ENCODE measurements at places on chromosomes 11 and 22. TPM values are rescaled to one million over a fixed set of nuclear protein-coding genes. Genes with fewer than 3 reads are reported as not detected.

DNA sequence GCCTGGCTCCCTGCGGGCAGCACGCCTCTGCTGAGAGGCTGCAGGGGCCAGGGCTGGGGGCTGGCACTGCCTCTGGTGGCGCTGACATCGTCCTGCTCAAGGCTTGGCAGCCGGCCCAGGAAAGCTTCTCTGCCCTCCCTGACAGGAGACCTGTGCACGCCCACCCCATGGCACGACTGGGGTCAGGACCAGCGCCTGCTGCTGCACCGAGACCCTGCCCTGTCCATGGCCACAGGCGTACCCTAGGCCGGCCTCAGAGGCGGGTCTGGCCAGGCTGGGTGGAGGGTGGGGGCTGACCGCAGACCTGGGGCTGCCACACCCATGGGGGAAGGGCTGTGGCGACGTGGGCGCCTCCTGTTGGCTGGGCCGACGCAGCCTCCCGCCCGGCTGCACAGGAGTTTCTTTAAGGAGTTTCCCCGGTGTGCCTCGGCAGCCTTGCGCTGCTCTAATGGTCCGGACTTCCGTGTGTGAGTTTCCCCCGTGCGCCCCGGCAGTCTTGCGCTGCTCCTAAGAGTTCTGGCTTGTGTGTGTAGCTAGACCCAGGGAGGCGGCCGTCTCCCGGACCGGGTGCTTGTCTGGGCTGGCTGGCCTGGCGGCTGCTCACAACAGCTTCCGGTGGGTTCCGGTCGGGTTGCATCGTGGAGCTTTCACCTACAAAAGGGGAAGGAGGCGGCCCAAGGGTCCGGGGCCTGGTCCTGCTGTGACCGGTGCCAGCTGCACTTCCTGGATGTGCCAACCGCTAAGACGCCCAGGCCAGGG lies 4.6 kb downstream of the TRABD start:
- no peak for DNase-seq

GRCh38 chr11:119085437-119085847 lies 761 bp downstream of the HMBS start:
- no peak for DNase-seq

DNA sequence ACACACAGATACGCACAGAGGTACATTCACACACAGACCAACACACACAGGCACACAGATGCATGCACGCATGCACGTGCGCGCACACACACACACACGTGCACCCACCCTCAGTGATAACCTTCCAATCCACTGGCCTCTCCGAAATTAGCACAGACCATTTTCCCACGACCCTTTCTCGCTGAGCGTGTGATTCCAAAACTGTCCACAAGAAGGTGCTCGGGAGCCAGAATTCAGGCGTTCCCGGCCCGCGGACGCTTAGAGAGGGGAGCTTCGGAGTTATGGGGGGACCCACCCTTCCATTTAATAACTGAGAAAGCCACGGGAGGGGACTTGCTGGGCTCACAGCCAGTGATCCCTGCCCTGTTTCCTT lies 33.8 kb upstream of the SLC35C1 start:
- DNase-seq: peak; percentile 18

MYEOV gene
- total RNA-seq: 1.2 TPM

TSPAN18 gene
- total RNA-seq: 31.8 TPM

All from glomerular endothelial cell (primary cell).